Suppressor macrophage (primary cell): ENCODE measurements at places on chromosomes 6 and 20.

- no peak for DNase-seq
Observed at GRCh38 chr6:41077536-41077935, 4.8 kb downstream of the NFYA start.

DNA sequence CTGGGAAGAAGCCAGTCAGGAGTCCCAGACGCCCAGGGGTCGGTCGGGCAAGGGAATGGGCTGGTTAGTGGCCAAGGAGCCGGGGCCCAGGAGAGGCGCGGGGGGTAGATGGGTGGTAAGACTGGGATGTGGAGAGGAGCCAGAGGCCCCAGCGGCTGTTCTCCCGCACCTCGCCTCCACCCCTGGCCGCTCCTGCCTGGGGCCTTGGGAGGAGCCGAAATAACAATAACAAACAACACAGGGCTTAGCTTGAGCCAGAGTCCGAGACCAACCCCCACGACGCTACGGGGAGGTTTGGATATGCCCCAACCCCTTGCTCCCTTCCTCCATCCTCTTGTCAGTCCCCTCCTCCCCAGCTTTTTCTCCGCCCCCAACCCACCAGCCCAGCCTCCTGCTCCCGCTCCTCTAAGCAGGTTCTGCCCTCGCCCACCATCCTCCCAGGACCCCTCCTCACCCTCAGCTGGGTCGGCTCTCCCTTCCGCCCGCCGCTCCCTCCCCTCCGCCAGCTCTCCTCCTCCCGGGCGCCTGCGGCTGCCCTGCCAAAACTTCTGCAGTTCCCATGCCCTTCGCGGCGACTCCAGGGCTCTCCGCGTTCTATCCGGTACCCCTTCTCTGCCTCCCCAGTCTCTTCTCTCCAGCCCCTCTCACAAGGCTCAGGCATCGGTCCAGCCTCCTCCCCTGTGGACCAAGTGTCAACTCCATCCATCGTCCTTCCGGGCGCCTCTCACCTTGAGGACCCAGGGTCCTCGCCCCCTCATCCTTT, 1.1 kb downstream of the RNF39 start:
- DNase-seq, result no peak

DNA sequence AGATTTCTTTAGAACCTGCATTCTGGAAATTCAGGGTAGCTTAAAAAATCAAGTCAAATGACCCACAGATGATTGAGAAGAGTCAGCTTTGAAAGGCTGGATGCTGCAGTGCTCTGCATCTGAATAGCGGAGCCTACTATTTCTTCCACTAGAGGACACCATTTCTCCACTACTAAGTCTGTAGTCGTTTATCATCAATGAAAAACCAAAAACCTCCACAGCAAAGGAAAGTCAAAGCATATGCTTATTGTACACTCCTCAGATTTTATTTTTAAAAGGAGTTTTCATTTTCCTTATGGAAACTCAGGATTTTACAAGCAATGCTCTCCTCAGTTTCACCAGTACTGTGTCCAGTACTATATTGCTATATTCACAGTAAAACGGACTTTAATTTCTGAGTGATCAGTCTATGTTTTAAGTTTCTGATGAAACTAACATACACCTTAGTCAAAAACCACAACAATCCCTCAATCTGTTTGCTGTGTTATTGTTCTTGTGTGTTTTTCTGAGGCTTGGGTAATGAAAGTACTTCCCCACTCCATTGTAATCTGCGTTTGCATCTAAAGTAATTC, 50.5 kb upstream of the ENPP5 start:
- DNase-seq, result peak; percentile 54

GRCh38 chr20:61444637-61445036, 192.6 kb downstream of the CDH4 start:
- DNase-seq, result no peak

GRCh38 chr6:29557320-29557719, 2.2 kb downstream of the UBD start:
- DNase-seq, result no peak

- peak; percentile 59 for DNase-seq
Observed at GRCh38 chr6:20404641-20405032, 3.0 kb downstream of the E2F3 start.

DNA sequence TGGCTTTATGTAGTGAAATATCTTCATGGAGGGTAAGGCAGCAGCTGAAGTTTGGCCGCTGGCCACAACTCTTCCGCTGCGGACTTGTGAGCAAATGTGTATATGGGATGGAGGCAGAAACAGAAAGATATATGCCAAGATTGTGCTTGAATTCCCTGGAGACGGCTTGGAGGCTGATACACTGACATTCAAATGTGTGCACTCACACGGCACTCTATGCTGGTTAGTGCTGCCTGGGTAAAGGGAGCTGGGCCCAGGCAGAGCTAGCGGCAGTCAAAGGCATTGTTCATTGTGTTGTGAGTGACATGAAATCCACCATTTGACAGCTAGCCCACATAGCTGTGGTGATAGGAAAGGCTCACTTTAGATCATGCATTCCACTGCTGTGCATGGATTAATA, 202.7 kb downstream of the CLIC5 start:
- DNase-seq, result no peak

DNA sequence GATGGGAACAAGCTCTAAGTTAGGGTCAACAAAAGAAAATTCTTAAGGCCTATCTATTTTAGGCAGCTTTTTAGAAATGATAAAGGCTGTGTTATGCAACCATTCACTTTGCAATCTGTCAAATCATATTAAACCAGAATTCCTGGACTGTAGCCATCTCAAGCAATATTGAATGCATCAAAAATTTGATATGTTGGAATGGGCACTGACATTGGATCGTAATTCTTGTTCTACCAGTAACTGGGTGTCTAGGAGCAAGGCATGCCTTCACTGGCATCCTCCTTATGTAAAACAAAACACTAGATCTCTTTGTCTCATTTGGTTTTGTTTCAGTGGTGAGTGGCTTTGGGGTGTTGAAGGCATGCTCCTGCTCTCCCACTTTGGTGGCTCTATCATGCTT, 145.6 kb downstream of the JARID2 start:
- DNase-seq, result no peak

DNA sequence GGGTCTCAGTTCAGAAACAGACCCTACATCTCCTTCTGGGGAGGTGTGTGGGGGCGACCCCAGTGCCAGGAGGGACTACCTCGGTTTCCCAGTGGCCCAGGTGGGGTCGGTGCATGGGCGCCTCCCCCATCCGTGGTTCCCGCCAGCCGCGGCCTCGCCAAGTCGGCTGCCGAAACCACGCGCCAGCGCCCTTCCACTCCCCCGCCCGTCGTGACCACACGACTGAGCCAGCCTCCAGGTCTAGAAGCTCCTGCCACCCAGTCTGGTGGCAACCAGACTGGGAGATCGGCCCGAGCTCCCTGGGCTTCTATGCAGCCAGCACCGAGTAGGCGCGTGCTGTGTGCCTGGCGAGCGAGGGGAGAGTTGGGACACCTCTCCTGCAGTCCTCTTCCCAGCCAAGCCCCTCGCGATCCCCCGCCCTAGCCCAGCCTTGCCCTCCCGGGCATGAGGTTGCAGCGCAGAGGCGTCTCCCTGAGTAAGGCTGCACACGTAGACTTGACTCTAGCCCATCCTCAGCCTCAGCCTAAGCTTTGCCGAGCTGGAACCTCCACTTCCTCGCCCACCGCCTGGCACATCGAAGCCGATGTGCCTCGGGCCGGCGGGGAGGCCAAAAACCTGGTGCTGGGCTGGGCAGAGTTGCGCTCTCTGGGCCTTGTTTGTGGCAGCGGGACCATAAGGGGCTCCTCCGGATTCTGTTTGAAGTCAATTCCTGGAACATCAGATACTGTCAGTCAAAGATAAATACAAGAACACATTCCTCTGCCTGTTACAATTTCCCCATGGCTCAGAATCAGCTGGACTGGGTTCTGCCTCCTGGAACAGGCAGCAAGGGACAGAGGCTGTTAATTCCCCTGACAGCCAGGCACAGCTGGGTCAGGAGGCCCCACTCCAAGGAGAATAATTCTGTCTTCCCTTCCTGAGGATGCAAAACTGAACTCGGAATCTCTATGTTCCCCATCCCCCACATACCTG, 1.5 kb upstream of the CPNE5 start:
- DNase-seq, result peak; percentile 40

DNA sequence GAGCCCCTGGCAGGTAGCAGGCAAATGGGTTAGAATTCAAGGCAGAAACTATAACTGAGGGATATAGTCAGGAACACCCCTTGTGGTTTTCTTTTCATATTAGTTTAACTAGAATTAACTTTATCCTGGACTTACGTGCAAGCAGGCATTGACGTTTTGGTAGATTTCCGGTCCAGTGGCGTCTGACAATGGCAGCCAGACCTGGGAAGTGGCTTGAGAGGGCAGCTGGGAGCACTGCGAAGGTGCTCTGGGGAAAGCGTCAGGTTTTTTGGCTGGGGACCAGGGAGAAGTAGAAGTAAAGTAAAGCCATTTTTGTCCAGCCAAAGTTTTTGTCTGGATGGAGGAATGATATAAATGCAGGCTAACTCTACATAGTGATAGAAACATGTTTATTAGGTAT, 8.4 kb upstream of the ACSS1 start:
- no peak for DNase-seq

DNA sequence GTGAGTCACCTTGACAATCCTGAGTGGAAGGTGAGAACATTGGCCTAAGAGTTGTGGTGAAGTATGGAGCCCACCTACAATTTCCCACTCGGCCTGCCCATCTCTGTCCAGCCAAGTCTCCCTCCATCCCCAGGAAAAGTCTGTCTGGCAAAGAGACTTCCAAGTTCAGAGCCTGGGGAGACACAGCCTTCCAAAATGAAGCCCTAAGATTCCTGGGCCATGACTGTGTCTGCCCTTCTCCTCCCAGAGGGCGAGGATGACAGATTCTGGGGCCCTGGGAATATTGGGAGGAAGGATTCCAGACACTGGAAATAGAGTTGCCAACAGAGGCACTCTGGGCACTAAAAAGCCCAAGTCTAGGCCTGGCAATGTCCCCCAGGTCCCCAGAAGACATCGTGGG, 176.8 kb downstream of the NFATC2 start:
- no peak for DNase-seq

DNA sequence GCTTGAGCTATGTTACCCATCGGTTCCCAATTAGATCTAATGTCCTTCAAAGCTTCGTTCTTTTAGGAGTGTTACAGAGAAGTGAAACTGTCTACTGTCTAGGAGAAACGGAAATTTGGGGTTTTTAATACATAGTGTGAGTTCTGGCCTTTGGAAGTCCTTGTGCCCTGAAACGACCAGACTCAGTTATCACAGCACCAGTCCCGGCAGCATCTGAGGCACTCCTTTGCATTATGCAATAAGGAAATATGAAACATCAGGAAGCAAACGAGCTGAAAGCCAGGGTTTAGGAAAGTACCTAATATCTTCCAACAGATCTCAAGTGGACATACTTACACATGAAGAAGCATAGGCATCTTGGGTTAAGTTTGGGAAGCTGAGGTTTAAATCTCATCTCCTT, 61.8 kb upstream of the ADGRF1 start:
- peak; percentile 81 for DNase-seq

DNA sequence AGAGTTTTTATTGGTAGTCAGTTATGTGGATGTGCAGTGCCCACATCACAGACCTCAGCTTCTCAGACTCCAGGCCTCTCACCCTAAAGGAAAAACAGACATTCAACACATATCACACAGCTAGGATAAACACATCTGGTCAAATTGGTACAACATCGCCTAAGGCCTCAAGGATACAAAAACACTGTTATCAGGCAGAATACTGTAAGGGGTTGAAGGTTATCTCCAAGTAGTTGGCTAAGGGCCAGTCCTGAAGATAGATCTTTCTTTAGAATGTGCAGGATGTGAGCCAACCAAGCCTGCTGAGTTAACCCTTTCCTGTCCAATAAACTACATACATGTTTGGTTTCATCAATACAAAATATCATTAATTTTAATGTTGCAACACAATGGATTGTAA, 308.4 kb upstream of the GJE1 start:
- DNase-seq, result no peak

GRCh38 chr6:156862711-156863110, 85.5 kb downstream of the ARID1B start:
- no peak for DNase-seq

DNA sequence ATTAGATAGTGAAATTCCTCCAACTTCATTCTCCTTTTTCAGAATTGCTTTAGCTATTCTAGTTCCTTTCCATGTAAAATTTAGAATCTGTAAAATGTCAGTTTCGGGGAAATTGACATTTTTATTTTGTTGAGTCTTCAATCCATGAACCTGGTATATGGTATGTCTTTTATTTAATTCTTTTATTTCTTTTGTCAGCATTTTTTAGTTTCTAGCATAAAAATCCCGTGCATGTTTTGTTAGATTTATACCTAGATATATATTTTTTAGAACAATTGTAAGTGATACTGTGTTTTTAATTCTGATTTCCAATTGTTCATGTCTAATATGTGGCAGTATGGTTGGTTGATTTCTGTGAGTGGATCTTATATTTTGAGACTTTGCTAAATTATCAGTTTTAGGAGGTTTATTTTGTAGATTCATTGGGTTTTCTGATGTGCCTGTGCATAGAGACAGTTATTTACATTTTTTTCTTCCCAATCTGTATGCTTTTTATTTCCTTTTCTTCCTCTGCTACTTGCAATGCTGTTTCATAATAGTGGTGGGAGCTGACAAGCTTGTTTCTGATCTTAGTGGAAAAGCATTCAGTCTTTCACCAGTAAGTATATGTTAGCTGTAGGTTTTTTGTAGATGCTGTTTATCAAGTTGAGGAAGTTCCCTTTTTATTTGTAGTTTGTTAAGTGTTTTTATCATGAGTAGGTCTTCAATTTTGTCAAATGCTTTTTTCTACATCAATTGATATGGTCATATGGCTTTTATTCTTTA, 13.7 kb downstream of the TAB2 start:
- peak; percentile 57 for DNase-seq

- DNase-seq, result no peak
Observed at GRCh38 chr6:90462102-90462501, 124.8 kb downstream of the MAP3K7 start.

DNA sequence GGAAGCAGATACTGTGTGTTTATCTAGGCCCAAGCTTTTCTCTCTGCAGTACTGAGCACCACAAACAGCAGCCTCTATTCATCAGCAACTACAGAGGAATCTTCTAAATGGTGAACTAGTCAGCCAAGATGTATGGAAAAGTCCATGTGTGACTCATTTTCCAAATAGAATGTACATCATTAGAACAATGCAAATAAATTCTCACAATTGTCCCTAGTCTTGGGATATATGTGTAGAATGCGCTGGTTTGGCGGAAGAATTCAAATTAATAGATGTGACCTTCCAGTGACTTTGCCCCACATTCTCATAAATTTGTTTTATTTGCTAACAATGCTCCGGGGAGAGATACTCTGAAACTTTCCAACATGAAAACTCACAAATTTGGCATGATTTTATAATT, 436.2 kb downstream of the CBLN4 start:
- DNase-seq, result no peak

DNA sequence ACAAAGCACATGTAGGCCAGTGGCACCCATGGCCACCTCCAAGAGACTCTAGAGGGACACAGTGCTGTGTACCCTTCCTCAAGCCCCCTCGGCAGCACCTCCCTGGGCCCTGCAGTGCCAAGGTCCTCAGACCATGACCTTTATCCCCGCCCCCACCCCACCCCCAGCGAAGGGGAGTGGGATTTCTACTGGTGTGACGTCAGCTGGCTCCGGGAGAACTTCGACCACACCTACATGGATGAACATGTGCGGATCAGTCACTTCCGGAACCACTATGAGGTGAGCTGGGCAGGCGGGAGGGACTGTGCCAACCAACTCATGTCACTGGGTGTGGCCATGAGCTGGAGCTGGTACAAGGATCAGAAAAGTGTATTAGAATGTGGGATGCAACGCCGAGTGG, 38.0 kb downstream of the TTLL9 start:
- no peak for DNase-seq

GRCh38 chr20:47175493-47175892, 181.0 kb downstream of the ZMYND8 start:
- DNase-seq, result no peak
